Upper lobe of left lung (tissue), 6 donors: ENCODE measurements at places on chromosomes 13 and 19. TPM values are rescaled to one million over a fixed set of nuclear protein-coding genes. Genes with fewer than 3 reads are reported as not detected.

GRCh38 chr19:45069056-45069455 lies 7.2 kb downstream of the ZNF296 start:
- peak; percentile 60 for DNase-seq

SBSN gene
- total RNA-seq = not detected

GRCh38 chr13:110393761-110394160 lies 86.7 kb downstream of the COL4A2 start:
- no peak for DNase-seq

- no peak for DNase-seq
These were observed 88.6 kb downstream of the SPACA7 start for GRCh38 chr13:112464720-112465119.

PRR36 gene
- 2.5 TPM for total RNA-seq

GRCh38 chr13:31987535-31988170 lies 43.9 kb upstream of the FRY start:
- no peak for DNase-seq

ATXN8OS gene
- total RNA-seq = not detected

DNA sequence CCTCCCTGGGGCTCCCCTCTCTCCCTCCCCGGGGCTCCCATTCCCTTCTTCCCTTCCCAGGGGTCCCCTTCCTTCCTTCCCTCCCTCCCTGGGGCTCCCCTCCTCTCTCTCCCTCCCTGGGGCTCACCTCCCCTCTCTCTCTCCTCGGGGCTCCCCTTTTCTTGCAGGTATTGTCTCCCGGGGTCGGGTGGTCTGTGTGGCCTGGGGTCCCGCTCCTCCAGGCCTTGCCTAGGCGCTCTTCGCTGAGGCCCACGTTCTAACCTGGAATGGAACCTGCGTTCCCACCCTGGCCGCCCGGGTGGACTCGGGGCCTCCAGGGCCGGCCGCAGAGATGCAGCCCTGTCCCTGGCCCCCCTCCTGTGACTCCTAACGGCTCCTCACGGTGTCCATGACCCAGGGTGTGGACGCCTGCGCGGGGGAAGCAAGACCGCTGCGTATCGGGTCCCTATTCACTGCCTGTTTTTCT lies 940 bp upstream of the DCUN1D2 start:
- DNase-seq = peak; percentile 81

UNC13A gene
- 0.15 TPM for total RNA-seq

DNA sequence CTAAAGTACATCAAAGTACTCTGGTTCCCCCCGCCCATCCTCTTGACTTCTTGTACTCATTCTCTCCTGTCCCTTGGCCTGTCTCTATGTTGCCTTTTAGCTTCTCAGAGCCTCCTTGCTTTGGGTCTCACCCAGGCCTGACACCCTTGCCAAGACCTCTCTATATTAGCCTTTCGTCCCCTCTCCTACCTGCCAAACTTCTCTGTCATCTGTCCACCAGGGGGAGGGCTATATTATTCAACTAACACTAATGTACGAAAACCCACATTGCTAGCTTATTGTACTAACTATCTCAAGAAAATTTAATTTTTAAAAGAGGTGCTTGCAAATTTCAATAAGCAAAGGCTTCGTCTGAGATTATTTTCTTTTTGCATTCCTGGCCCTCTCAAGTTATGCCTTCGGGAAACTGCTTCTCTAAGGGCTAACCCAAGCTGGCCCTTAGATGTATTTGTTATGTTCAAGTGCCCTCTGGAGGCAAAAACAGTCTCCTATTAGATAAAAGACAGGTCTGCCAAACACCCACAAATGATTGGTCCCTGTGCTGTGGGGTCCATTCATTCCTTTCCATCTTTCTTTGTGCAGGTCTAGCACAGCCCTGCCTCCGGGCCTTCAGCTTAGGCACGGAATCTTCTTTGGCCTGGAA lies 6.3 kb upstream of the MRPS31 start:
- DNase-seq = no peak

KLK3 gene
- not detected for total RNA-seq

MATK gene
- 9.6 TPM for total RNA-seq

DNA sequence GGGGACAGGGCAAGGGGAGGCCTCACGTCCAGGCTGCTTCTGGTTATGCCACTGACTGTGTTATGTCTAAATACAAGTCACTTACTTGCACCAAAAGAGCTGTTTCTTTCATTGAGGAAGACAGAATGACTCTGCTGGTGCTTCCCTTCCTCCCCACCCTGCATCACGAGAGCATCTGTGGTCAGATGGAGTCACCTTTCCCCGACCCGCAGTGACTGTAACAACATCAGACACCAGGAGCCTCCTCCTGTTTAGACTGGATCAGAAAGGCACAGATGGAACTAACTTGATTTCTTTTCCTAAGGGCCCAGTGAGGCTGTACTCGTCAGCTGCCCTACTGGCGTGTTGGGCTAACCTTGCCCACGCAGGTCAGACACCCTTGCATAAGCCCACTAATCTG lies 90.3 kb upstream of the ZNF536 start:
- no peak for DNase-seq

FUT6 gene
- total RNA-seq = 0.46 TPM

DNA sequence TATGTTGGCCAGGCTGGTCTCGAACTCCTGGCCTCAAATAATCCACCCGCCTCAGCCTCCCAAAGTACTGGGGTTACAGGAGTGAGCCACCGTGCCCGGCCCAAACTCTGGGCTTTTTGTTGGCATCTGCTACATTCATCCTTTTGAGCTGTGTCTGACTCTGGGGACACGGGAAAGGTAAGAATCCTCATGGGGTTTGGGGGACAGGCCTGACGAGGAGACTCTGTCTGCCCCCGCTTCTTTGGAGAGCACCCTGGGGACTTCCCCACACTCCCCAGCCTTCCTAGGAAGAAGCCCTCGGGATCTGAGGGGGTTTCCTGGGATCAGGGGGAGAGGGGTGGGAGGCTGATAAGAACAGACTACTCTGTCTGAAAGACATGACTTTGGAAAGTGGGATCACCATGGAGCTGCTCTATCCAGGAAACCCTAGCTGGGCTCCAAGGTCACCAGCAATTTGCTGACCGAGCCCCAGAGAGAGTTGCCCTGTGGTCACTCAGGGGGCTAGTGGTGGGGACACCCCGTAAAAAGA lies 8.1 kb upstream of the FCER2 start:
- no peak for DNase-seq

DNA sequence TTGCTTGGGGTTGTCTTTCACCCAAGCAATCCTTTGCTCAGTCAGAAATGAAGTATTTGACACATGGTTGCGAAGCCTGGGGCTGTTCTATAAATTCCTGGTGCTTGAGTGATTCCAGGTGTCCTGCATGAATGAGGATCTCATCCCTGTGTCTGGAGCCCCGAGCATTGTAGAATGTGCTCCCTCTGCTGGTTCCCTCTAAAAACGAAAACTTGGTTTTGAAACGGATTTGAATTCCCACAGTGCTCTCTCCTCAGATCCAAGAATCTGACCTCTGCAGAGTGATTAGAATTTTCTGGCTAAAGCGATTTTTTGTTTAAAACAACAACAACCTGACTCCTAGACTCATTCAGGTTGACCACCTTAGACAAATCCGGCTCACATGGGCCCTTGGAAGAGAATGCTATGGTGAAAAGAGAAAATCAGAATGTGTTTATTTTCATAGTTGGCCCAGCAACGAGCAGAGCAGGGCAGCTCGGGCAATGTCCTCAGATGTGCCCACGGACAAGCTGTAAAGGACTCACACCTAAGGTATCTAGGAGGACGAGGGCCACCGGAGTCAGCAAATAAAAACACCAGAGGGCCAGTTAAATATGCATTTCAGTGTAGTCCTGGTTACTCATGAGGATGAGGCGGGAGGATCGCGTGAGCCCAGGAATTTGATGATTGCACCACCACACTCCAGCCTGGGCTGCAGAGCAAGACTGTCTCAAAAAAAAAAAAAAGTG lies 8.7 kb upstream of the ATP12A start:
- DNase-seq = no peak

DNA sequence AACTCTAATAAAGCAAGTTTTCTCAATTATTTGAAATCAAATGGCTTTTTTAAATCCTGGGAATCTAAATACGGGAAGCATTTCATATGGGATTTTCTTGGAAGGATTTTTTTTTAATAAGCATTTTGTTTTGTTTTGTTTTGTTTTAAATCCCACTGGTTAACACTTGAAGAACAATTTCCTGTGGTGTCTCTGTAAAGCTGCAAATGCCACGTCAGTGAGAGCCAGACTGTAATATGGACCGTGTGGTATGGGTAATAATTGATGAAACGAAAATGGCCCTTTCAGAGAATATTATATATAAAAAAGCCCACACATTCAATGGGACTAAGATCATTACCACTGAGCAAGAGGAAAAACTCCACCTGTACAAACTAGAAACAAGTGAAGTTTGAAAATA lies 33.9 kb upstream of the MIR17HG start:
- DNase-seq = no peak

ZNF540 gene
- 3.4 TPM for total RNA-seq

DNA sequence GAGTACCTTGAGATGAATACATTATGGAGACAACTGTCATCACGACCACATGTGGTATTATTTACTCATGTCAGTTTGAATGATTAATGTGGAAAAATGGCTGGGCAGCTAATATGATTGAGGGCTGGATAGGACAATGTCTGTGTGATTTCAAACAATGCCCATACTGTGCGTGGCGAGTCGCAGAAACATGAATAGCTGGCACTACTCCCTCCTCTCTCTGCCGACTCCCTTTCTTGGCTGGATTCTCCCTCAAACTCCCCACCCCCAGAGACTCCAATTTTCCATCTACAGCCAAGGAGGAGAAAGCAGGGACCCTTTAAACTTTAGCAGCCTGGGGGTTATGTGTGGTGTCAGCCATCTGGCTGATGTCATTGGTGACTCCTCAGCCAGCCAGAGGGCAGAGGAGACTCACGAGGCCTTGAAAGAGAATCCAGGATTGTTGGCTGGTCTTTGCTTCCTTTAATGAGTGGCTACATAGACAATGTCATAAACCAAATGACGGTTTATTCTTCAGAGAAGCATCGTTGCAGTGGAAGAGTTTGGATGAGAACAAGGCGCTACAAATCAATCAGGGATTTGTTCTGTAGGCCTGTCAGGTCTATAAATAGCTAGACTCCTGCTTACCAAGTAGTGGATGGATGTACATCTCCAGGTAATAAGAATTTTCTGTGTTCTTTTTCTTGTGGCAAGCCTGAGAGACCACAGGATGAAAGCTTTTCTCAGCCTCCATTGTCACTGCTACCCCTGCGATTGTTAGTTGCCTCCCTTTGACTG lies 165.6 kb downstream of the DLEU7 start:
- no peak for DNase-seq

DNA sequence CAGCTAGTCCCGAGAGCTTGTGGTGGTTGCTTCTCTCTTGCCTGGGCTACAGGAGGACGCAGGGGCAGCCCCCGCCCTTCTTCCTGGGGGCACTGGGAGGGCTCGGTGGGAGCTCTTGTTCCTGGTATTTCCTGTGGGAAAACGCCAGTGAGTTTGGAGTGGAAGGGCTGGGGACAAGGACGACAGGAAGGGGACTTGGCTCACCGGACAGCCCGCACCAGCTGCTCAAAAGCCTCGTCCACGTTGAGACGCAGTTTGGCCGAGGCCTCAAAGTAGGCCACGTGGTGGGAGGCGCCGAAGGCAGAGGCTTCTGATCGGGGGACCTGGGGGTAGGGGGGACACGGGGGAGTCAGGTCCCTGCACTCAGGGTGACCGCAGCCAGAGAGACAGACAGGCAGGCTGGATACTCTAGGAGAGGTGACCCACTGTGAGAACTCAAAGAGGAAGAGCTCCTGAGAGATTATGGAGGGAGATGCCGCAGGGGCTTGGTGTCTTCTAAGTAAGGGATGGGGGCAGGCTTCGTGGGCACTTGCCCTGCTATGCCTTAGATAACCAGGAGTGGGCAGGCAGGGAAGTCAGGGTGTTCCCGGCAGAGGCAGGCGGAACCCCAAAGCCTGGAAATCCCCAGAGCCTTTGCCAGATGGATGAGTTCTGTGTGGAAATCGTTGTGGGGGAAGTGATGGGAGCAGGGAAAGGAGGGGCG lies 4.3 kb downstream of the RRAS start:
- no peak for DNase-seq

GRCh38 chr19:43847884-43848283 lies 20.8 kb downstream of the ZNF283 start:
- DNase-seq = no peak

CRLF1 gene
- 54.8 TPM for total RNA-seq

CAPNS1 gene
- 144 TPM for total RNA-seq

GRCh38 chr19:49843265-49843664 lies 7.7 kb upstream of the PTOV1 start:
- DNase-seq = no peak

- no peak for DNase-seq
These were observed 10.5 kb upstream of the ELL start for GRCh38 chr19:18532168-18532890.

EDDM13 gene
- total RNA-seq = not detected

DNA sequence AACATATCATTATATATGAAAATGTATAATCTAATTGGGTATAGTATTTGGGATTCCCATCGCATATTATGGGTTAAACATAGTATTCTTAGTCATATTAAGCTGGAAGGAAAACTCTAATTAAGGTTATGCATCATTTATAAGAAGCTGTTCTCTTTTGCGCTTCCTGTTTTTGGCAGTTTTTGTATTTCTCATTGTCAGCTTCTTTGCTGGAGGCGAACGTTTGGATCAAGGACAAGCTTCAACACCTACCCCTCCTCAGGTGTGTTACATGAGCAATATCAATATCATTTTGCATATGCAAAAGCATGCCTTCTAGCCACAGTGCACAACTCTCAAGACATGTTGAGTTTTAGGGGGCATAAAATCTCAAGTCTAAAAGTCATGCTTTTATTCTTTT lies 439.8 kb downstream of the TDRD3 start:
- DNase-seq = no peak

GRCh38 chr19:15104411-15104810 lies 2.8 kb upstream of the SYDE1 start:
- DNase-seq = no peak

GRCh38 chr19:31154021-31154420 lies 195.2 kb downstream of the TSHZ3 start:
- DNase-seq = no peak

DNA sequence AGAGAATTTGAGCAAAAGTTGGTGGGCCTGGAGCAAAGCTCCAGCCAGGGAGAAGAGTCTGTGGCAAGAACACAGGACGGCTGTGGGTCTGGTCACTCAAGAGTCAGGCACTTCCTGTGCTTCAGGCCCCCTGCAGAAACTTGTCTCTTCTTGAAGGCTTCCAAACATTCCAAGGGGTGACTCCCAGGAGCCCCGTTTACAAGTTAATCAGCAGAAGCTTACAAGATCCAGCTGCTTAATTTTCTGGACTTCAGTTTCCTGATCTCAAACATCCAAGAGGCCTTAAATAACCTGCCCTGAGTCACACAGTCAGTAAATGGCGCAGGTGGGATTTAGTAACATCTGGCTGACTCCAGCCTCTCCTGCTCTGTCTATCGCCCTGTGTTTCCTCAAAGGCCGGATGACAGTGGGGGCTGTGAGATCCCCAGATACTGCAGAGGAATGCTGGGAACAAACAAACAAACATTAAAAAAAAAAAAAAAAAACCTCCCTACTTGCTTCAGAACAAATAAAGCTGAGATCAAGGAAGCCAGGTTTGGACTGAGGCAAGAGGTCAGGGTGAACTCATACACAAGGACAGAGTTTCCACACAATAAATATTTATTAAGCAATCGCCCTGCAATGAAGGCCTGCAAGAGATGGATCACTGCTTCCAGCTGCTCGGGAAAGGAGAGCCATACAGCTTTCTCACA lies 175.4 kb upstream of the RFC3 start:
- peak; percentile 46 for DNase-seq

- DNase-seq = no peak
These were observed 313.4 kb downstream of the COG6 start for GRCh38 chr13:39968646-39969475.
